Cortex of kidney (tissue), 1 donor: ENCODE measurements at places on chromosomes 7 and 10.

GRCh38 chr7:55469271-55469681 is 103.0 kb downstream of the VOPP1 start:
- no peak for DNase-seq

GRCh38 chr10:102608487-102608886 is 35.8 kb upstream of the TRIM8 start:
- no peak for DNase-seq

GRCh38 chr7:92835851-92836488 is 403 bp downstream of the CDK6 start:
- DNase-seq: no peak

- no peak for DNase-seq
Measured at GRCh38 chr7:83509255-83510021, 139.5 kb downstream of the SEMA3E start.

DNA sequence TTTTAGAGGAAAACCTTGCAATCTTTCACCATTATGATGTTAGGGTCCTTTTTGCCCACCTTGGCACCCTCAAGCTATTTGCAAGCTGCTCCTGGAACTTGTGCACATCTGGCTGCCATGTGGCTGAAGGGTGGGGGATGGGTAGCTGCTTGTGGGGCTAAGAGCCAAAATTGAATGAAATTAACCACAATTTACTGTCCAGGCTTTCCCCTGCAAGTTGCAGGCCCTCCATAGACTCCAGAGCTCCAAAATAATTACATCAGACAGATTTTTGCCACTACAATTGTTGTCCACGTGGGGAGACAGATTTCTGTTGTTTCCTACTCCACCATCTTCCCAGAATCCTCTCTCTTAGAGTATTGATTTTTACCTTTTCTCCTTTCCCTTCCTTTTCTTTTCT is 19.1 kb downstream of the PI4K2A start:
- no peak for DNase-seq

DNA sequence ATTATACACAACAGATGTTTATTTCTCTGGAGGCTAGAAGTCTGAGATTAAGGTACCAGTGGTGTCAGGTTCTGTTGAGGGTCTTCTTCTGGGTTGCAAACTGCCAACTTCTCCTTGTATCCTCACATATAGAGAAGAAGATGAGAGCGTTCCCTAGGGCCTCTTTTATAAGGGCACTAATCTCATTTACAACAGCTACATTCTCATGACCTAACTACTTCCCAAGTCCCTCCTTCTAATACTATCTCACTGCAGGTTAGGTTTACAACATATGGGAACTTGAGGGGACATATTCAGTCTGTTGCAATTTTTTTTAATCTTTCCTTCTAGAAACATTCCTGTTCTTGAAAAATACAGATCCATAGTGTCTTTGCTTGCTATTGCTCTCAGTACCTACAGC is 18.3 kb upstream of the FAM3C start:
- no peak for DNase-seq

DNA sequence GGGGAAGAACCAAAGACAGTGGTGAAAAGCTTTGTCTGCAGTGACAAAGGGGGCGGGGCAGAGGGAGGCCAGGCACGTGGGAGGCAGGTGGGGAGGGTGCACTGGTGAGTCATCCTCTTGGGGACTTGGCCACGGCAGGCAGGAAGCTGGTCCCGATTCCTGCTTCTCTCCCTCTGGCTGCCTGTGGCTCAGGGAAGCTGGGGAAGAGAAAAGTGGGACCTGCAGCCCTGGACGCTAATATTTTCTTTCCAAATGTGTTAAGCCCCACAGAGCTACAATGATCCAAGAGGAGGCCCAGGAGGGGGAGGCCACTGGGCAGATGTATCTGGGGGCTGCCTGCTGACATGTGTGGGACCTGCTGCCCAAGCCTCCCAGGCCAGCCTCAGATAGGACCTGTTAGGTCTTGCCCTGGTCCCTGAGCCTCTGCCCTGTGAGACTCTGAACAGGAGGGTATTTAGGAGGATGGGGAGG is 231.8 kb downstream of the KCNMA1 start:
- DNase-seq: no peak

GRCh38 chr7:12712236-12712635 is 24.8 kb downstream of the ARL4A start:
- DNase-seq: no peak

- DNase-seq: no peak
Measured at GRCh38 chr7:26690135-26690805, 174.1 kb downstream of the SKAP2 start.

GRCh38 chr10:100653238-100653956 is 92.0 kb upstream of the PAX2 start:
- DNase-seq: no peak

- DNase-seq: no peak
Measured at GRCh38 chr7:12889391-12889790, 202.0 kb downstream of the ARL4A start.

GRCh38 chr7:1043552-1044188 is 676 bp upstream of the GPR146 start:
- DNase-seq: no peak

DNA sequence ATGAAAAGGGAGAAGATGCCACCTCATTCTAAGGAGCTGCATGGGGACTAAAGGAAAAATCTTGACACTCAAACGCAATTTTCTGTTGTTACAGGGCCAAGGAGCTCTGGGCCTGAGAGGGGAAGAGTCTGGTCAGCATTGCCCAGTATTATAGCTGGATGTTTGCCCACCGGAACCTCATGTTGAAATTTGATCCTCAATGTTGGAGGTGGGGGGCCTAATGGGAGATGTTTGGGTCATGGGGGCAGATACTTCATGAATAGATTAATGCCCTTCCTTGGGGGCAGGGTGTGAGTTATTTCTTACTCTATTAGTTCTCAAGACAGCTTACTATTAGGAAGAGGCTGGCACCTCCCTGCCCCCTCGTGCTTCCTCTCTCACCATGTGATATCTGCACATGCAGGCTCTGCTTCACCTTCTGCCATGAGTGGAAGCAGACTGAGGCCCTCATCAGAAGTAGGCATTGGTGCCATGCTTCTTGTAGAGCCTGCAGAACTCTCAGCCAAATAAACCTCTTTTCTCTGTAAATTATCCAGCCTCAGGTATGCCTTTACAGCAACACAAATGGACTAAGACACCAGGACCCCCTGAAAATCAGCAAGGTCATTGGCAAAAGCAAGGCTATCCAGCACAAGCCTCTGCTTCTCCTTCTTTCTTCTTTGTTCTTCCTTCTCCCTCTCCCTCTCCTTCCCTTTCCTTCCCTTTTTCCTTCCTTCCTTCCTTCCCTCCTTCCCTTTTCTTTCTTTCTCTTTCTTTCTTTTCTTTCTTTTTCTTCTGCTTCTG is 15.1 kb downstream of the GCK start:
- DNase-seq: no peak

- no peak for DNase-seq
Measured at GRCh38 chr10:44369854-44370253, 15.0 kb downstream of the CXCL12 start.

DNA sequence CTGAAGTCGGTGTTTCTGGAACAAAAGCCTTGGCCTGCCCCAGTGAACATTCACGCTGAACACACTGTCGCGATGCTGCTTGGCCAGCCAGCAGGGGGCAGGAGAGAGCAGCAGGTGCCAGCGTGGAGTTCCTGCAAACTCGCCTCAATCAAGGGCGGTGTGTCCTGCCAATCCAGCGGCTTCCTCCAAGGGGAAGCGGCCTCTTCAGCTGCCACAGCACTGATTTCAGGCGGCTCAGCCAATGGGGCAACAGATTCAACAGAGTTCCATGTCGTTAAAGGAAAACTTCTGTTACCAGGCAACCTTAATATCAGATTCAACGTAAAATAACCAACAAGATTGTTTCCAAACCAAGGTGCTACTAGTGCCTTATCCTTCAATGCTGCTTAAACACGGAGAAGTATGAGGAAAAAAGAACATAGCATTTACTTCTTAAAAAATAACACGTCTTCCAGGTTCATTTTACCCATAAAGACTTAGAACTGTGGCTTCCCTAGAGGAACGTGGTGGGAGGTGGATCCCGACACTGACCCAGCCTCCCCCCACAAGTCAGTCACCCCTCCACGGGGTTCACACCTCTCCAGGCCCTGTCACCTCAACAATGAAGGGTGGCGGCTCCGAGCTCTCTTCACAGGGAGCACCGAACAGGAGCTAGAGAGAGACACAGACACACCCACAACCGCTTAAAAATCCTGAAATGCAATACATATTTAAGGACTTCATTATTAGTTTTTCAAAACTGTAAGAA is 178.2 kb downstream of the DIP2C start:
- no peak for DNase-seq

- DNase-seq: no peak
Measured at GRCh38 chr10:10332786-10333185, 684.9 kb upstream of the CELF2 start.

- no peak for DNase-seq
Measured at GRCh38 chr10:89425000-89425399, 10.6 kb downstream of the IFIT5 start.

DNA sequence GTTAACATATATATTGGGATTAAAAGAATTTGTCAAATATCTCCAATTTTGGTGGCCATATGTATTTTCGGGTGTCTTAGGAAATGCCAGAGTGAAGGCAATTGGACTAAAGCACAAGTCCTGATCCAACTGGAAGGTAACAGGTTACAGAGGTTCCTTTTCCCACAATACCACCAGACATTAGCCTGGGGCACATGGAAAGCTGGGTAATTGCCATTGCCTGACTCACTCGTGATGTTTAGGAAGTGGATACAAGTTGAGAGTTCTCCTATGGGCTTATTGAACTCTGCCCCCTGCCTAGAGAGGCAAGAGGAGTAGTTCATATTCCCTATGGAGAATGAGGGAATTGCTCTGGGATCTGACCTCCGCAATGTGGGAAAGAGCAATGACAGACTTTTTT is 5.7 kb downstream of the DNAH11 start:
- DNase-seq: no peak

- DNase-seq: no peak
Measured at GRCh38 chr10:124688889-124689670, 55.1 kb downstream of the FAM53B start.

- no peak for DNase-seq
Measured at GRCh38 chr10:80168679-80169380, 36.3 kb downstream of the PLAC9 start.

DNA sequence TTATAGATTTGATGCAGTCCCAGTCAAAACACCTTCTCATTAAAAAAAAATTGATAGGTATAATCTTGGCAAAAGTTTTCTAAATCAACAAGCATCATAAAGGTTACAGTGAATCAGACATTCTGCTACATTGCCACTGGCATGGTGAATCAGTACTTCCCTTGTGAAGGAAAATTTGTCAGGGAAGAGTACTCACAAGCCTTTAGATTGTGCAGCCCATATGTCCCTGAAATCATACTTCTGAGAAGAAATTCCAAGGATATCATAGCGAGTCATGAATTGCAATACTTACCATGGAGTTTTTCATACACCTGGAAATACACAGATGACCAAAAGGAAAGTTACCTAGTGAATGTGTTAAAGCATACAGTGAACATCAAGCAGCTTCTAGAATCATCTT is 17.2 kb downstream of the VSTM2A start:
- no peak for DNase-seq

GRCh38 chr10:94524146-94524545 is 21.4 kb upstream of the HELLS start:
- no peak for DNase-seq

- no peak for DNase-seq
Measured at GRCh38 chr10:112913255-112913654, 36.8 kb upstream of the TCF7L2 start.

GRCh38 chr10:10193848-10194247 is 823.8 kb upstream of the CELF2 start:
- DNase-seq: no peak

DNA sequence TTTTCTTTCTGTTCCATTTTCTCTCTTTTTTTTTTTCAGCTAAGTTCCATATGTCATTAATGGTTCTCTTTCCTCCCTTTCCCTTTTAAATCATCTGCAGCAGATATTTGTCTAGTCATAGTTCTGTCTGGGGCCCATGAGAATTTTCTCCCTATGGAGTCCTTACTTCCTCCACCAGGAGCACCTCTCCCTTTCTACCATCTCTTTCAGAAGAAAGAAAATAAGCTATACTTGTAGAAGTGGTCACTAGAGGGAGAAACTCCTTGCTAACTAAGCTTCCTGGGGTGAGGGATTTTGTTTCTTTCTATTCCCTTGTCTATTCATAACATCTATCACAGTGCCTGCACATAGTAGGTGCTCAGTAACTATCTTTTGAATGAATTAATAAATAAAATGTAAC is 230.2 kb upstream of the HPS1 start:
- no peak for DNase-seq

GRCh38 chr7:17380736-17381662 is 82.5 kb downstream of the AHR start:
- no peak for DNase-seq

DNA sequence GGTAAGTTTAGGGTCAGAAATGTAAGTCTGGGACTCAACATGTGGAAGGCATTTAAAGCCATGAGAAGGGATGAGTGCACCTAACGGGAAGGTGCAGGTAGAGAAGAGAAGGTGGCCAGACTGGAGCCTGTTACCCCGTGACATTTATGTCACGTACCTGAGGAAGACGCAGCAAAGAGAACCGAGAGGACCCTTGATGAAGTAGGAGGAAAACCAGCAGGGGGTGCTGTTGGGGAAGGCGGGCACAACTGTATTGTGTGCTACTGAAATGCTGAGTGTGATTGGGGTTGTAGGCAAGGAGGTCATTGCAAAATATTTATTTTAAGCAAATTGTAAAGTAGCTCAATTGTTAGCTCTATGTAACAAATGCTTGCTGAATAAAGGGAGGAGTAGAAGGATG is 338.2 kb upstream of the PRKCQ start:
- no peak for DNase-seq

DNA sequence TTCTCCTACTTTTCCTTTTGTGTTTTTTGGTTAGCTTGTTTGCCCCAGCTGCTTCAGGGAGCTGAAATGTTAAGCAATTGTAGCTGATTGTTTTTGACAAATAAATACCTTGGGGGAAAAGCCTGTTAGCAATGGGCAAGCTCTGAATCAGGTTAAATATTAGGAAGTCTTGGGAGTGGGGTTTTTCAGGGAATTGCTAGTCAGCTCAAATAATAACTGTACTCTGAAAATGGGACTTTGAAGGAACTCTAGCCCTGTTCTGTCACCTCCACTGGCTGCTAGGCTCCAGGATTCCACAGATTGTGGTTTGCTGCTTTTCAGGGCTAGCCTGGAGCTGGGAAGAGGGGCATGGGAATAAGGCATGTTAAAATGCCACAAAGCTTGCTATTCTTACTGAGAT is 39.5 kb downstream of the ADK start:
- no peak for DNase-seq

DNA sequence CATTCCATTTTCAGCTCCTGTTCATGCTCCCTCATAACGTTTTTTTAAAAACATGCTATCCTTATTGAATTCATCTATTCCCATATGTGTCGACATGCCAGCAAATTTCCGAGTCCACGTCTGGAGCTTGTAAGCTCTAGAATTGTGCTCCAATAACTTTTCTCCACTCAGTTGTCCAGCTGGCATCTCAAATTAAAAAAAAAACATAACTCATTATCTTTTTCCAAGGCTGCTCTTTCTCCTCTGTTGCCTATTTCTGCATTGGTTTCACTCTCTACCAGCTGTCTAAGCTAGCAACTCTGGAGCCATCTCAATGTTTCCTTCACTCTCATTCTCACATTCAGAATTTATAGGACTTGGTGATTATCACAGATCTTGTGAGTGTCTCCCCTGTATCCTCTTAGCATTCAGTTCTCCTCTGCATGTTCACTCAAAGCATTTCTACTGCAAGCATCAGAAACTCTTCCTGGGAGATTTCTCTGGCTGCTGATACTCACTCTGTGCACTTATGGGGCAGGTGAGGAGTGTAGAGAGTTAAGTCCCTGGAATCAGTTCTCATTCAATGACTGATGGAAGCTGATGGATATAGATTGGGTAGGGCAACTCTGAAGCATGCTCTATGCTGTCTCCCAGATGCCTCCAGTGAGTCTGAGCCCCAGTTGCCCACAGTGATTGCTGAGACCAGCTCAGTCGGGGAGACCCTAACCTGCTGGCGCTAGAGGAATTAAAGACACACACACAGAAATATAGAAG is 6.7 kb upstream of the DLD start:
- no peak for DNase-seq
